ENCODE measurements at places on chromosomes 1 and 21.

DNA sequence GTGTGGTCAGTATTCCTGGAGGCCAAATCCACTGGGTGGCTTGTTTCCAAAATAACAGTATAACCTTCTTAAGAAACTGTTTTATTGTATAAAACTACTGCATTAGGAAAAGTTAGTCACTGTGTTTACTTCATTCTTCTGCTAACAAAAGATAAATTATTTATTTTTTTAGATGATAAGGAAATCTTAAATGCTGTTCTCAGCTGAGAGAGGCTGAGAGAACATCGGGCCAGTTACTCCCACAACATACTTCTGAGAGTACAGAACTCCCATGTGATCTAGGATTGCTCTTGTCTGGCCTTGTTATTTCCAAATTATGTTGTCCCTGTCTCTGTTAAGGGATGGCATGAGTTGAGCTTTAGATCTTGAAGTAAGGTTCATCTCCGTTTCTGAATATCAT lies 96.7 kb upstream of the CXADR start:
- no peak for DNase-seq

DNA sequence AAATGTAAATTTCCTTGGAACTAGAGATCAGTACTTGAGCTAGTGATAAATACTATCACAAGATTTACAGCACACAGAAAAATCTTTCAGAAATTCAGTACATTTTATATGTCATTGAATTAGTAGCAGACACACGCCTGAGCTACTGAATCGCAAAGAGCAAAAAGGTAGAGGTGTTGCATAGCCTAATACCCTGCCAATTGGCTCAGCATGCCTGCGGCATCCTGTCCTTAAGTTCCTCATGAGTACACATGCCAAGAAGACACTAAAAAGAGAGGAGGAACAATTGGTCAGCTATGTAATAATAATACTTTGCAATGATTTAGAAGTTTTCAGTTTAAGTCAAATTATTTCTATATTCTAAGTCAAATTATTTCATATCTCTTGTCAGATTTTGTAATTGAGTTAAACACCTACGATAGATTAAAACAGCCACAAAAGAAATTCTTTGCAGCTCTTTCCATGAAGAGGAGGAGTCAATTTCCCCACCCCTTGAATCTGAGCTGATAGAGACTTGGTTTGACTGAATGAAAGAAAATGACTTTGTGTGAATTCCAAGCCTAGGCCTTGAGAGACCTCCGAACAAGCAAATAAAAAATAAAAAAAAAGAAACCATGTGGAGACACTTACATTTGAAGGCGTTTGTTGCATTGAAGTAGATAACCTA lies 36.2 kb upstream of the PKN2 start:
- DNase-seq, result no peak

GRCh38 chr1:205930799-205931281 lies 12.4 kb downstream of the SLC26A9 start:
- no peak for DNase-seq

DNA sequence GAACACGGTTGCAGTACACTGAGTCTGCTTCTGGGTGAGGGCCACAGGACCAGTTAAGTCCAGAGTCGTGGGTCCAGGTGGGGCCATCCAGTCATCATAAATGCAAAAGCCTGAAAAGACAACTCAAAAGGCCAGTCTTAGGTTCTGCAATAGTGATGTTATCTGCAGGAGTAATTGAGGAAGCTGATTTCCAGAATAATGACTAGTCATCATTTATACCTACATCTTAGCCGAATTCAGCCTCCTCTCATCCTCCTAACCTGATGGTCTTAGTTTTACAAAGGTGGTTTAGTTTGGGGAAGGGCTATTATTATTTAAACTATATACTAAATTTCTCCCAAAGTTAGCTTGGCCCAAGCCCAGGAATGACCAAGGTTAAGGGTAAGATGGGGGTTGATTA lies 23.5 kb upstream of the SLC5A9 start:
- DNase-seq, result no peak
